ENCODE measurements at places on chromosomes 3 and 15.

DNA sequence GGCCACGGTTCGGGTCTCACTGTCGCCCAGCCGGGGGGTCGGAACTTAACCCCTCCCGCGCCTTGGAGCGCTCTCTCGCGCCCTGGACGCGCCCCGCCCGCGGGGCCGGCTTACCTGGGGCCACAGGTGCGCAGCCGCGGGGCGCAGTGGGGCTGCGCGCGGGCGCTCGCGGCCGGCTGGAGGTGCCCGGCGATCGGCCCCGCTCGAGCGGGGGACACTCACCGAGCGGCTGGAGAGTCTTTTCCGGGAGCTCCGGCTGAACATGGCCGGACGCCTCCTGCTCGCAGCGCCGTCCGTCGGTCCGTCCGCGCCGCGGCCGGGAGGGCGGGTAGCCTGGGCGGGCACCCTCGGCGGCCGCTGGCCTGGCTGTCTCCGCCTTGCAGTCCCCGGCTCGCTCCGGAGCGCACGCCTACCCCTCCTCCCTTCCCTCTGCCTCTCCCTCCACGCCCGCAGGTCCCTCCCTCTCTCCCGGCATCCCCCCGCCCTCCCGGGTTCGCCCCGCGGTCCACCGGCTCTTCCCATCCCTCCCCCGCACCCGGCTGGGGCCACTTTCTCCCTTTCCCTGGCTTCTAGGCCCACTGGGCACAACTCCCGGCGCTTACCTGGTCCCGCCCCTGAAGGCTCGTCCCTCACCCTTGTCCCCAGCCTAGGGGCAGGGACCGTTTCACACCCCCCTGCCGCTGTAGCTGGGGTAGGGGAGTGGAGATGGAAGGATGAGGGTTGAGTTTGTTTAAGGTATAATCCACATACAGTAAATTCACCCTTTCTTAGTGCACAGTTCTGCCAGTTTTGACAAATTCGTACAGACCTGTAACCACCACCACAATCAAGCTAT is 220.1 kb upstream of the PRICKLE2 start:
- DNase-seq = no peak

DNA sequence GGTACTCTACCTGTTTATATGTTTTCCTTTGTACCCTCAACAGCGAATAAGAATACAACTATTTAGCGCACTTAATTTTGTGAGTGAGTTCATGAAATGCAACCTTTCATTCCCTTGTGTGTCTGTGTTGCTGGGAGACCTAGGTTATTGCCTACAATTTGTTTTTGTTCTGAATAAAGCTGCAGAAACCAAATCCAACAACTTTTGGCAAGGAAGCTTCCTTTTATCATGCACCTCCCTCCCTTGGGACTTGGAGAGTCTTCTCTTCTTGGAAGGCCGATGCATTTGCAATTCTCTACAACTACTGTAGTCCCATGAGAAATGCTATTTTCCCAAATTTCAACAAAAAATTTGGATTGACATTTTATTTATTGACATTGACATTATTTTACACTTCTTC is 1002.4 kb upstream of the CADM2 start:
- no peak for DNase-seq

- no peak for DNase-seq
Observed at GRCh38 chr3:119239206-119239820, 1.4 kb downstream of the B4GALT4 start.

DNA sequence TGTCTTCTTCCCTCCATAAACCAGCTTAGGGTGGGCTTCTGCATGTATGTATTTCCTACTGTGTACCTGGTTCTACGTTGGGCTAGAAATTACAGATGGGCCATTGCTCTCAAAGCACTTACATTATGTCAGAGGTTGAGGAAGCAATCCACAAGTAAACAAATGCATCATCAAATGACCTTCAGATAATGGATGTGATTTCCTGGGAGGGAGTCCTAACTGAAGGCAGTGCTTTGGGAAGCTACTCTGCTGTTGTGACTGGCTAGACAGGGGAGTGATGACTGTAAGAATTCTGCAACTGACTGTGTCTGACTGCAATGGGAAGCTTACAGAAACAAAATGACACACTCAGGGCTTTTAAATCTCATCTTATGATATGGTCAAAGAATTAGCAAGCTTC is 71.0 kb upstream of the PRR23E start:
- no peak for DNase-seq

DNA sequence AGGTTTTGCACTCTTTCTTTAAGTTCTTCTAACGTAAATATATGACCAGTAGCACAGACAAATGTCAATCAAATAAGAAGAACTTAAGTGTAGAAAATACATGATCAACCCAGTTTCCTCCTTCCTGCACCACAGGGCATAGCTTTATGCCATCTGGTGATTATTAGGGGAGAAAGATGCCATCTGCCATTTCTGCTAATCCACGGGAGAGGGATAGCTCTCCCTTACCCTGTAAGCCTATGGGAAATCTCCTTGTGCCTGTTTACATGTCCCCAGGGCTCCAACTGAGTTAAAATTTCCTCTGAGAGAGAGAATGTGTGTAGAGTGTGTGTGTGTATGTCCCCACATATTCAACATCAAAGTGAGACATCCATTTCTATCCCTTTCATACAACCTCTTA is 135.9 kb downstream of the RSL24D1 start:
- DNase-seq = no peak

DNA sequence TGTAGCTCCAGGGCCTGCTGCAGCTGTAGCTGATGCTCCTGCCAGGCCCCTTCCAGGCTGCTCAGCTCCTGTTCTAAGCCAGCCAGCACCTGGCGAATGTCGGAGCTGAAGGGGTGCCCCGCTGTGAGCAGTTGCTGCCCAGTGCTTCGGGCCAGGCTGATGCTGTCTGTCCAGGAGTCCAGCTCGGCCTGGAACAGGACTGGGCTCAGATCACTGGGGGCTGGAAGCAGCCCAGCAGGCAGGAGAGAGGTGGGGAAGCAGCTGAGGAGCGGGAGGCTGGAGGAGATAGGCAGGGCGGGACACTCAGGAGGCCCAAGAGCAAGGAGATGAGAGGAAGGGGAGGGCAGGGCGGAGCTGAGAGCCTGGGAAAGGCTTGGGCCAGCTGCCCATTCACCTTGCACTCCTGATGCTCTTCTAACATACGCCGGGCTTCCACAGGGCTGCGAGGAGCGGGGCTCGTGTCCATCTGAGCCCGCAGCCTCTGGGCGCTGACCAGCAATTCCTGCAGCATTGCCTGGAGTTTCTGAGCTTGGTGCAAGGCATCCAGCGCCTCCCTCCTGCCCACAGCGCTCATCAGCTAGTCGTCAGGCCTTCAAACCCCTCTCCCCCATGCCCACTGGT is 23.2 kb downstream of the PLA2G4B start:
- DNase-seq = no peak

GRCh38 chr3:79886204-79886603 is 118.4 kb upstream of the ROBO1 start:
- DNase-seq = no peak

DNA sequence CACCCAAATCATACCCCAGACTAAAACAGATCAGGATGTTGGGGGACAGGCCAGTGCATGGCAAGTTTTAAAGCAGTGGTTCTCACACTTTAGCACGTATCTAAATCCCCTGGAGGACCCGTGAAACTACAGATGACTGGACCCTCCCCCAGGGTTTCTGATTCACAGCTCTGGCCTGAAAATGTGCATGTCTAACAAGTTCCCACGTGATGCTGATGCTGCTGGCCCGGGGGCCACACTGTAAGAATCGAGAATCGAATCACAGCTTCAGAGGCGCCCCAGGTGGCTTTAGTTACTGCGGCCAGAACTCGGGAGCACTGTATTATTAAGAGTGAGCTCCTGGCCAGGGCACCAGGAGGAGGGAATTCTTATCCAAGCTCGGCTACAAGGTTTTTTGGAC is 11.6 kb downstream of the ADAMTS17 start:
- DNase-seq = no peak

DNA sequence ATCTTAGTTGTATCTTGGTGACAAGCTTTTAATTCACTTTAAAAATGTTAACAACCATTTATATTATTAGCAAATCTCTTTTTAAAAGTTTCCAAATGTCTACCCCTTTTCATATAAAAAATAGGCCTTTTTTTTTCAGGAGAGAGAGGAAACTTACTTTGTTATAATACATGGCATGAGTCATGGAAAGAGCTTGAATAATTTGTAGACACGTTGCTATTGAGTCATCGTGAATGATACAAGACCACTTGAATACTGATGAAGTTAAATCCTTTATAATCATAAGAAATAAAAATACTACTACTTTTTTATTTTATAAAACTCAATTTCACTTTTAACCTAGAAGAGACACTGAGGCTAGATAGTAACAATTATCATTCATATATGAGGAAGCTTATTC is 70.3 kb upstream of the BBX start:
- DNase-seq = no peak

GRCh38 chr3:127839099-127839498 is 16.8 kb upstream of the MGLL start:
- no peak for DNase-seq

GRCh38 chr3:89571707-89572106 is 464.3 kb downstream of the EPHA3 start:
- no peak for DNase-seq

DNA sequence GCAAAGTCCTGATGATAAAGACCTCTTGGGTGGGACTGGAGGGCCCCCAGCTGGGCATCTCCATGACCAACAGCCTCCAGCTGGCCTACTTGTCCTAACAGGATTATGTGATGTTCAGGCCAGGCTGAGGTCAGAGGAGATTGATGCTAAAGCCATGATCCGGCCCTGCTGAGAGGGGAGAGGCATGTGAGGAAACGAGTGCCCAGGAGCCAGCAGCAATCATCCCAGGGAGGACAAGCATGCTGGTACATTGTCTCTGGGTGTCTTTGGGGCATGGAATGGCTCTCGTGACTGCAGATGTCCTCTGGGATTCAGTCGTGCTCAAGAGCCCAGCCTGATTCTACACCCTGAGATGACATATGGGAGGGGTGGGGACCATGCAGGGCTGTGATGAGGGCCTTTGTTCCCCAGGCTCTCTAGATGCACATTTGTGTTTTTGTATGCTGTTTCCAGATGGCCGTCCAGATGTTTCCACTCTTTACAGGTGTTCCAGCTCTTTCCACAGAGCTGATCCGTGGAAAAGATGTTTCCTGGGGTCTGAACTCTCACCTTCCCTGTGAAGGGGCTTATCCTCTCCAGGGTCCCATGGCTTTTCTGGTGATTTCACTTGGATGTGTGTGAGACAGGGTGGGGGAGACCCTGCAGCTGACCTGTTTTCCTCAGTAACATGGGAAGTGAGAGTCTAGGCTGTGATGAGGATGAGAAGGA is 20.2 kb downstream of the SLC24A1 start:
- DNase-seq = no peak

- no peak for DNase-seq
Observed at GRCh38 chr3:113285741-113286140, 74.4 kb downstream of the BOC start.

DNA sequence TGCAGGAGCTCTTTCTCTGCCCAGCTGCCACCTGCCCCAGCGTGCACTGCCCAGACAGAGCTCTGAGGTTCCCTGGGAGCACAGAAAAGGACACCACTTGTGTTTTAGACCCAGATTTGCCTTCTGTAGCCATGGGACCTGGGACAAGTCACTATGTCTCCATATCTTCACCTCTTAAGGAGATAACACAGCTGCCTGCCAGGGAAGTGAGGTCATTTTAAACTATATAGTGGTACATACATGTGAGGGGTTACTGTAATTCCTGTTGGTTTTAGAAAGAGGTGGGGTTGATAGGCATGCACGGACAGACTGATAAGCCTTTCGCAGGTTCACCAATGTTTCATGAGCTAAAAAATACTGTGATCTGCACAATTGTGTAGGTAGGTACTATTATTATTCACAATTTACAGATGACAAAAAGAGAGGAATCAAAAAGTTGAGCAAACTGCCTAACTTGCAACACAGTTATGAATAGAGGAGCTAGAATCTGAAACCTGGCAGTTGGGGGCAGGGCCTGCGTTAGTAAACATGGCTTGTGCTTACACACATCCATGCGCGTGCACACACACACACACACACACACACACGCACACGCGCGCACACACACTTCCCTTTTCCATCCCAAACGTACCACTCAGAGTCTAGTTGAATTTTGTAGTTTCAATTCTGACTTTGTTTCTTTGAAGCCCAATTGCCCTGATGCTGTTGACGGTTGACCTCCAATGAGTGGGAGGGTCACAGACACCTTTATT is 193.6 kb downstream of the FAM43A start:
- DNase-seq = no peak

- no peak for DNase-seq
Observed at GRCh38 chr15:76209942-76210341, 101.3 kb downstream of the ETFA start.

DNA sequence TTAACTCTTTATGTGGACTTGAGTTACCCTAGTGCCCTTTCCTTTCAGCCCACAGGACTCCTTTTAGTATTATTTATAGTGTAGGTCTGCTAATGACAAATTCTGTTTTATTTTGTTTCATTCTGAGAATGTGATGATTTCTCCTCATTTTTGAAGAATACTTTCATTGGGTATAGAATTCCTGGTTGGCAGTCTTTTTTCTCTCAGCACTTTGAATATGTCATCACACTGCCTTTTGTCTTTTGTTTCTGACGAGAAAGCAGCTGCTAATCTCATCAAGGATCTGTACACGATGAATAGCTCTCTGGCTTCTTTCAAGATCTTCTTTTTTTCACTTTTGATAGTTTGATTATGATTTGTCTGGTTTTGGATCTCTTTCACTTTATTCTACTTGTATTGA is 37.8 kb downstream of the TICRR start:
- DNase-seq = no peak

- no peak for DNase-seq
Observed at GRCh38 chr3:189167027-189167766, 4.6 kb upstream of the TPRG1 start.

- DNase-seq = no peak
Observed at GRCh38 chr3:48935530-48935929, 16.9 kb downstream of the ARIH2 start.

- DNase-seq = no peak
Observed at GRCh38 chr15:41575282-41575681, 16.3 kb downstream of the TYRO3 start.

GRCh38 chr3:94520364-94520763 is 457.5 kb downstream of the NSUN3 start:
- DNase-seq = no peak

- DNase-seq = no peak
Observed at GRCh38 chr15:94029495-94029894, 201.9 kb upstream of the MCTP2 start.

- no peak for DNase-seq
Observed at GRCh38 chr3:79366414-79366813, 401.4 kb downstream of the ROBO1 start.

DNA sequence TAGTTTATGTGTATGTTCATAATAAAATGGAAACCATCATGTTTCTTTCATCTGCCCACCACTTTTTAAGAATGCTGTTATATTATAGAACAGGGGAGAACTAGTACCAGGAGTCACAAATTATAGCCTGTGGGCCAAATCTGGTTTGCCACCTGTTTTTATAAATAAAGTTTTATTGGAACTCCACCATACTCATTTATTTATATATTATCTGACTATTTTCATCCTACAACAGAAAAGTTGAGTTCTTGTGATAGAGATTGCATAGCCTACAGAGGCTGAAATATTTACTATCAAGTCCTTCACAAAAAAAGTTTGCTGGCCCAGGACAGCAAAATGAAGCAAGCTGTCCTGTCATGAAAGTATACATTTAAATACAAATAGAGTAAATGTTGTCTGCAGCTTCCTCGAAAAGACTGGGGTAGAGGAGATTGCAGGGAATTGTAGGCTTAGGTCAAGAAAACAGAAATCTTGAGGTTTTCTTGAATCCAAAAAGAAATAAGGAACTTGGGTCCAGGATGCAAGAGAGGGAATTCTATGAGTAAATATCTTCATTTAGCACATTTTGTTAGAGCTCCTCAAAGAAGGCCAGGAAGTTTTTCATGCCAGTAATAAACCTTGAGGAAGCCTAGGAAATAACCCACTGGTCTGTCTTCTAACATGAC is 41.1 kb downstream of the FILIP1L start:
- no peak for DNase-seq
